ENCODE measurements at places on chromosomes 12 and 14. TPM values are rescaled to one million over a fixed set of nuclear protein-coding genes. Genes with fewer than 3 reads are reported as not detected.

RERGL gene
- not detected for total RNA-seq

ENTPD5 gene
- total RNA-seq: 5.5 TPM

NRXN3 gene
- total RNA-seq: 1.1 TPM

GALNT16 gene
- 0.20 TPM for total RNA-seq

TEX22 gene
- 0.07 TPM for total RNA-seq

KRT72 gene
- not detected for total RNA-seq

Measured in M059J (cell line).